ENCODE measurements at places on chromosomes 6 and 20.
A peak's percentile ranks its signal among the peaks of the same experiment; 100 is the strongest.

DNA sequence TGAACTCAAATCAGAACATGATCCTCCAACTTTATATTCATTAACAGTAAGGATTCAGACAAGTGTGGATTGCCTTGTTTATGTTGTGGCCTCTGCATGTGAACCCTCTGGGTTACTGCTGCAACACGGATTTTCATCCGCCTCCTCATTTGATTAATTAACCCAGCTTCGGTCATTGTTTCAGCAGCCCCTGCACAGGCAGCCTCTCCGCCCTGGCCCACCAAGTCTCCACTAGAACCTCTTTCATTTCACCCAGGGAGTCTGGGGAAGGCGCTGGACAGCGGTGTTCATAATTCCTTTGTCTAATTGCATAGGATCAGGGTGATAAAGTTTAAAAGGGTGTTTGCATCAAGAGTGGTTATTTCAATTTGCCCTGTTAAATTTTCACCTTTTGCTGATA is 15.7 kb downstream of the NKX2-2 start:
- DNase-seq = no peak

GRCh38 chr6:33693186-33694105 is 18.1 kb downstream of the UQCC2 start:
- DNase-seq = no peak

GRCh38 chr20:47576516-47577033 is 74.9 kb downstream of the NCOA3 start:
- peak; percentile 90 for DNase-seq

GRCh38 chr20:3396492-3396891 is 11.0 kb downstream of the DNAAF9 start:
- no peak for DNase-seq

DNA sequence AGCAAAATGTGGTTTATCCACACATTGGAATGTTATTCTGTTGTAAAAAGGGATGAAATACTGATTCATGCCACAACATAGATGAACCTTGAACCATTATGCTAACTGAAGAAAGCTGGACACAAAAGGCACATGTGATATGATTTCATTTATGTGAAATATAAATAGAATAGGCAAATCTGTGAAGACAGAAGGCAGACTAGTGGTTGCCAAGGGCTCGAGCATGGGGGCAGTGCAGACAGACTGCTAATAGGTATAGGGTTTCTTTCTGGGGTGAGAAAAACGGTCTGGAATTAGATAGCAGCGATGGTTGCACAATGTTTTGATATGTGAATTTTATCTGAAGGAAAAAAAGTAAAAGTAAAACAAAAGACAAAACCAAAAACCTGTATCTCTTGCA is 54.6 kb upstream of the FNDC1 start:
- no peak for DNase-seq

DNA sequence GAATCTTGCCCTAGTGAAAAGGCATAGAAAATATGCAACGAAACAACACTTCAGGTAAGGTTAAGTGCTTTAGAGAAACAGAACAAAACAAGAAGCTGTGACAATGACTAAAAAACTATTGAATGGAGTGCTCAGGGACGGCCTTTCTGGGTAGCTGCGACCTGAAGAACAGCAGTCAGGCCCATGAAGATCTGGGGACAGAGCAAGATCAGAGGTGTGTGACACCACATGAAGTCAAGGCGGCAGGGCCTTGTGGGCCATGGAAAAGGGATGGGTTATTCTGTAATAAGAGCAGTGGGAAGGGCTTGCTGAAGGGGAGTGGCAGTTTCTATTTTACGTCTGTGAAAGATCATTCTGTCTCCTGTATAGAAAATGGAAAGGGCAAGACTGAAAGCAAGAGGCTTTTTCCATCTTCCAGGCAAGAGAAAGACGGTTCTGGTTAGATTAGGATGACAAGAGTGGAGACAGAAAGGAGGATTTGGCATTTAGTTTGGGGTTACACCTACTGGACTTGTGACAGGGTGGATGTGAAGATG is 5.1 kb downstream of the UBE2V1 start:
- no peak for DNase-seq

DNA sequence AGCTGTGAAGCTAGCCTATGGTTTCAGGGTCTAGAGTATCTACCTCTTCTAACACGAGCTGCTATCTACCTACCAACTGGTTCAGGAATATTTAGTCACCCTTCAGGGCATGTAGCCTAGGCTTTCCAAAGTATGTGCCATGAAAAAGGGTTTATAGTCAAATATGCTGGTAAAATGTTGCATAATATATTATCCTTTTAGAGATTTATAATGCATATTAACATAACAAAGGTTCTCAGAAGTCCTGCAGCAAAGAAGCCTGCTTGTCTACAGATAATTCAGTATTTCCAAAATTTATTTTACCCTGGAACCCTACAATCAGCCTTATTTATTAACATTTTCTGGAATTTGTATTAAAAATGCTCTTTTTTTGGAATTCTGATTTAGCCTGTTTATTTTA is 56.0 kb downstream of the PRDM13 start:
- no peak for DNase-seq

- no peak for DNase-seq
Observed at GRCh38 chr20:62701161-62702012, 7.2 kb upstream of the NTSR1 start.

DNA sequence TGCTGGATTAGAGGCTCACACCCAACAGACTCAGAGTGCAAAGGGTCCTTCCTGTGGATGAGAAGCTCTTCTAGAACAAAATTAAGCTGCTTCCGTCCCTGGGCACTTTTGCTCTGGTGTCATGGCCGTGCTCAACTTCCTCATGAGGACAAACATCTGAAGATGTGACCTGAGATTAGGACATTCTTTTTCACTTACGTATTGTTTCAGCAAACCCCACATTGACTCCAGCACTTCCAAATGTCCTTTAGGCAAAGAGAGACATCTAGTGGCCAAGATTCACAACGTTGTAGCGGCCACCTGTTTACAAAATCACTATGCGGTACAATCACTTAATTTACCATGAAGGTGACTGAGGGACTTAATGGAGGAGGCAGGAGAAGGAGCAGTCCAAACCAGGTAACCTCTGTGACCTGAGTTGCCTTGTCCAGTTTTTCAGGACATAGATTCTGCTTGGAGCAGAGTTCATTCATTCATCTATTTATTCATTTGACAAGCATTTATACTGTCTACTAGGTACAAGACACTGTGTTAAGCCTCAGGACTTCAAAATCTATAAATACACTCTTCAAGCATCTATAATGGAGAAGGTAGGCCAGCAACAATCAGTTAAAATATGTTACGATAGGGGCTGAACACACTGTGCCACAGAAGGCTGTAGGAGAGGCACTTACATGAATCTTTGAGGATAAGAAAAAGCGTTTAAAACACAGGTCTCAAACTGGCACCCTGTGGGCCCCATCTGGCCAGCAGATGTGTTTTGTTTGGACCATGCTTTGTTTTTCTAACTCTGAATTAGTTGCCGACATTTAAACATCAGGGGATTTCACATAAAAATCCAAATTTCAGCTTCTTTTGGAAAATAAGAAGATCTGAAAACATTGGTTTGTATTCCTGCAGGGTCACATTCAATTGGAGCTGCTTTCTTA is 5.6 kb upstream of the ADGRF1 start:
- DNase-seq = peak; percentile 86

DNA sequence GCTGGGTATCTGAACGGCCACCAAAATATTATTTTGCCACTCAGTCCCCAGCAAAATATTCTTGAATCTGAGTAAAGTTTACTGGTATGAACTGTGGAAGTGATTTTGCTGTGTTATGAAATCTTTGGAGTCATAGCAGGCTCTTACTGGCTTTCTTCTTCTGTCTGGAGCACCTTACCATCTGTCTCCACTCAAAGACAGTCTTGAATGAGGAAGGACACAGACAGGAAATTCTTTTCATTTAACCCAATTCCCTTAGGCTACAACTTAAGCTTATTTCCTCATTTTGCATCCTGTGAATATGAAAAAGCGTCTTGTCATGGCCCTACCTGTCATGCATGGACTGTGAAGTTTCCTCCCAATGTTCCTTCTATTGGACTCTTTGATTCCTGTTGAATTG is 24.7 kb downstream of the FNDC1 start:
- DNase-seq = no peak

GRCh38 chr6:149566410-149567193 is 427 bp downstream of the GINM1 start:
- DNase-seq = no peak

DNA sequence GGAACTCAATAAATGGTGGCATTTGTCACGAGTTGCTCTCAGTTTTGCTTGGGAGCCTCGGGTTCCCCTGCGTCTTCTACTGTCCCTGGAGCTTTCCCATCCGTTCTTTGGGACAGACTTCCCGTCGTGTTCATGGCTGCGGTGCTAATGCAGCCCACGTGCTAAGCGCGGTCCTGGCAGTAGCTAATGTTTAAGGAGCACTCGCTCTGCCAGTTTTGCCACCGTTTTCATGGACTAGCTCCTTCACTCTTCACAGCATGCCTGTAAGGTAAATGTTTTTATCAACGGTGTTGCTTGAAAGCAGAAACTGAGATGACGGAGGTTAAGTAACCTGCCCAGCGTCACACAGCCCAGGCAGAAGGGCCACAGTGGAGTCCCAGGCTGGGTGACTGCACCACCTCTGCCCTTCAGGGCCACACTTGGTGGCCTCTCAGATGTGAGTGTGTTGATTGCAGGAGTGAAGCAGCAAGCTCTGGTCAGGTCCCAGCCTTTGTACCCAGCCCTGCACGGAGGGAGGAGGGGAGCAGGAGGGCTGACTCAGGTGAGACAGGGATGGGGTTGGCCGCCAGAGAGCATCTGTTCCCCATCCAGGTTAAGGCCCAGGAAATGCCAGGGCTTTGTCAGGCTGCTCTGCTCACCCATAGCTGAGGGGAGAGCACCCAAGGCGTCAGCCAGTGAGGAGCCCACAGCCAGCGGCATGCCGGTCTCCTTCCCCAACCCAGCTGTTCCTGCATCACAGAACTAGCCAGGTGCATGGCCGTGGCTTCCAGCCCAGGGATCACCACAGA is 181.8 kb downstream of the ZMYND8 start:
- no peak for DNase-seq

DNA sequence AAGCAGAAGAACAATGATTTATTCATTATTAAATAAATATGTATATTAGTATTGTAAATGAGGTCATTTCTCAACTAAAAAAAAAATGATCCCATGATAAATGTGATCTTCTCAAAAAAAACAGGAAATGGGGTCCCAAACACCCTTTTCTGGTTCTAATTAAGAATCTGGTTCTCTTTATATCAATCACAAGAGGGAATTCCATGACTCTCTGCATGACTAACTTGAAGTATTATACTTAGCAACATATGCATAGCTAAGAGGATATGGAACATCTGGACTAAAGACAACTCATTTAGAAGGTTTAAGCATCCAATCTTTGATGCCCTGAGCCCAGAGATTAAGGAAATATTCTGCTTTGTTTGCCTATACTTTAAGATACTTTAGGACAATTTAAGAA is 89.7 kb upstream of the EMILIN3 start:
- no peak for DNase-seq

GRCh38 chr6:114001354-114001753 is 30.4 kb upstream of the HDAC2 start:
- DNase-seq = no peak

- no peak for DNase-seq
Observed at GRCh38 chr6:74066168-74066871, 370.3 kb downstream of the CD109 start.

GRCh38 chr6:140729521-140729920 is 1355.1 kb upstream of the CITED2 start:
- DNase-seq = no peak

DNA sequence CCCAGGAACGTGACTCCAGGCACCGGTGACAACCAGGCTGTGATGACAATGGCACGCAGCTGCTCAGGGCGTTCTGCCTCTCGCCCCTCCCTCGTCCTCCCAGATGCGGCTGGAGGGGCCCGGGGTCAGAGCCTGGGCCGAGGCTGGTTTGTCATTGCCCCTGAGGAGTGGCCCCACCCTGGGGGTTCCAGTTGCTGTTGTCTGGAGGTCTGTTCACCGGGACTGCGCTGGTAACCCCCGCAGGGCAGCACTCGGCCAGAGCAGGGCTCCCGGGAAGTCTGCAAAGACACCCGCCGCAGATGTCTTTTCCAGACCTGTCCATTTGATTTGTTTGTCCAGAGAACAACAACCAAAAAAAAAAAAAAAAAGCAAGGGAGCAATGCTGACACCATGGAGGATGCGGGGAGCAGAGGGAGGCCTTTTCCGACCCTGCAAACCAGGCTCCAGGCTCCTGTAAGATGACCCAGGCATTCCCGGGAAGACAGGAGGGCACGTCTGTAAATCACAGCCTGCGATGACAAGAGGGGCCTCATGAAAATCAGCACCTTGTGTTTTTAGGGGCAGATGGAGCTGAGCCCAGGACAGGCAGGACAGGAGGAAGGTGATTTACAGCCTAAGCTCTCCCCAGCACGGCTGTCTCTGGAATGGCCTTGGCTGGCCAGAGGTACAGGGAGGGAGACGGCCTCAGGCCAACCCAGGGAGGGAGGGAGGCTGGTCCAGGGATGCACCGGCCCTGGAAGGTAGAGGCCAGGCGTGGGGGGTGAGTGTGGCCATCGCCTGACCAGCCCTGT is 189.3 kb downstream of the ERMARD start:
- no peak for DNase-seq

DNA sequence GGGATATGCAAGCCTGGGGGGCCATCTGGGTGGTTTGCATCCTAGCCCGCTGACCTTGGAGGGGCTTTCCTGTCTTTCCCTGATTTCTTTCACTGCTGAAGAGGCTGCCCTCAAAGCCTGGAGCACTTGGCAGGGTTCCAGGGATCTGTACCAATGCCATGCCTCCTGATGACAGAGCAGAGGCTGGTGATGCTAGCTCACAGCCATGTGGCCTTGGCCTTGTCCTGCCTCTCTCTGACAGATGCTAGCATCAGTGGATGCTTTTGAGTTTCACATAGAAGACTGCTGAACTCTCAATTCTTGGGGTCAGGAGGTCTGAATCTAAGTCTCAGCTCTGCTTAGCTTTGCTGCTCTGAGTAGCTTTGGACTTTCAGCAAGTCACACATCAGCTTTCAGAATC is 21.9 kb upstream of the RREB1 start:
- DNase-seq = no peak

GRCh38 chr6:108697561-108698161 is 136.9 kb downstream of the FOXO3 start:
- no peak for DNase-seq

- no peak for DNase-seq
Observed at GRCh38 chr20:51359947-51360346, 182.6 kb downstream of the NFATC2 start.

All from RCC 7860 (cell line).